ENCODE measurements at places on chromosomes 3 and 15.

GRCh38 chr3:33900440-33900808 is 102.0 kb downstream of the PDCD6IP start:
- no peak for DNase-seq

- no peak for DNase-seq
These were observed 10.7 kb upstream of the SIAH2 start for GRCh38 chr3:150773616-150774192.

- no peak for DNase-seq
These were observed 80.1 kb downstream of the SSR3 start for GRCh38 chr3:156474560-156475389.

- DNase-seq: no peak
These were observed 496.6 kb downstream of the FHIT start for GRCh38 chr3:60754617-60755016.

GRCh38 chr3:162015856-162016255 is 519.2 kb downstream of the OTOL1 start:
- no peak for DNase-seq

DNA sequence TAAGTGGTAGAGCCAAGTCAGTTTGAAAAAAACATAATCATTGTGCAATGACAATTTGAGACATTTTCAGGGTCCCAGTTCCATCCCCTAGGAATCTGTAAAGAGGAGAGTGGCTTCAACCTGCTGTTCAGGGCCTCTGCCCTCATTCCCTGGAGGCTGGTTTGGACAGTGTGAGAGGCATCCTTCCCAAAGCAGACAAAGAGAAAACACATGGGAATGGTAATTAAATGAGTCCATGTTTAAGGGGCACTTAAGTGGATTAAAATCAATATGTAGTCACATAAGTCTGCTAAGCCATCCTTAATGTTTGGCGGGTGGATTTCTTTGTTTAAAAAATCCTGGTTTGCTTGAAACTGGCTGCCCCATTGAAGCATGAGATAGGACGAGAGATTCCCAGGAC is 146.3 kb upstream of the CTDSPL start:
- DNase-seq: no peak

GRCh38 chr3:178193846-178194245 is 342.4 kb upstream of the KCNMB2 start:
- no peak for DNase-seq

DNA sequence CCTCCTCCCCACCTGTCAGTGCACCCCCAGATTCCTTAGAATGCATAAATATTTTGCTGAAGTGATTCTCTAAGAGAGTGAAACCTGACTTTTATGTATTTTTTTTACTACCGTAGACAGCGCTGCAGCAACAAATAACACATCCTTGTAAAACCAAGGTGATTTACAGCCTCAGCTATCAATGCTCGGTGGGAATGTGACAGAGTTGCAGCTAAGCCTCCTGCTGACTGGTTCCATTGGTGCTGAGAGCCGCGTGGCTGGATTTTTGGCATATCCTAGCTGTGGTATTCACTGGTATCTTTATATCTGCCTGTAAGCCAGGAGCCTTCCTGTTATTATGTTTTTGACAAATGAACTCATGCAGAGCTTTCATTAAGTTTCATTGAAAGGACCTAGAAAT is 11.0 kb downstream of the FGD5 start:
- no peak for DNase-seq

DNA sequence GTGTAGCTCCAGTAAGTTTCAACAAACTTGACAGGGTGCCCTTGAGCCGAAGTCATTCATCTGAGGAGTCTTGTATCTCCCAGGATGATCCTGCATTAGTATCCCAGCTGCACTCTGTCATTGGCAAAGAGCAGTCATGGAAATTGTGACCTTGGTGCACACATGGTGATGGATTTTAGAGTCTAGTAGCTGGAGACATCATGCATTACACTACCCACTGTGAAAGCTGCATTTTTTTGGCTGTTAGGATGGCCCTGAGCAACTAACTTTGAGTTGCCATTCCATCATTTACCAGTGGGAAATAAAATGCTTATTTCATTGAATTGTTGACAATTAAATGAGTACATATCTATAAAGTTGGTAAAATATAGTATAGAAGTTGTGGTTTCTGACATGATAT is 552.6 kb upstream of the CBLB start:
- no peak for DNase-seq

GRCh38 chr15:87919064-87919463 is 337.5 kb downstream of the NTRK3 start:
- no peak for DNase-seq

GRCh38 chr3:142946861-142947260 is 16.6 kb downstream of the PAQR9 start:
- no peak for DNase-seq

DNA sequence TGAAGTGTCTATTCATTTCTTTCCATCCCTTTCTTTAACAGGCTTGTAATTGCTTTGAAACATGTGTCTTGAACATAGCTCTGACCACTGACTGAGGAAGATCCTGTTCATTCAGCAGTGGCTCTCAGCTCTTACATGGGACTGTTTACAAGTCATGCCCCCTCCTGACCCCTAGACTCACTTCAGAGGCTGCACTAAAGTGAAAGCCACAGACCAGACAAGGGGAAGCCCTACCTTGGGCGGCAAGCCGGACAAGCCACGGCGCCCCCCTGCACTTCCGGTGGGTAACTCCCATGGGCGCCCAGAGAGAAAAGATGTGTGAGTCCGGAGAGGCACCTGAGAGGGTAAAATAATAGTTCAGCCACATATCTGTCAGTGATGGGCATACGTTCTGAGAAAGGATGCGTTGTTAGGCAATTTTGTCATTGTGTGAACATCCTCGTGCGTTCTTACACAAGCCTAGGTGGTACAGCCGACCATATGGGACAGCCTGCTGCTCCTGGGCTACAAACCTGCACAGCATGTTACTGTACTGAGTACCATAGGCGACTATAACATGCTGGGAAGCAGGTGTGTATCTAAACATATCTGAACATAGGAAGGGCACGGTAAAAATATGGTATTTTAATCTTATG is 116.2 kb downstream of the CHSY1 start:
- no peak for DNase-seq

GRCh38 chr15:89319678-89320077 is 14.9 kb downstream of the POLG start:
- no peak for DNase-seq

DNA sequence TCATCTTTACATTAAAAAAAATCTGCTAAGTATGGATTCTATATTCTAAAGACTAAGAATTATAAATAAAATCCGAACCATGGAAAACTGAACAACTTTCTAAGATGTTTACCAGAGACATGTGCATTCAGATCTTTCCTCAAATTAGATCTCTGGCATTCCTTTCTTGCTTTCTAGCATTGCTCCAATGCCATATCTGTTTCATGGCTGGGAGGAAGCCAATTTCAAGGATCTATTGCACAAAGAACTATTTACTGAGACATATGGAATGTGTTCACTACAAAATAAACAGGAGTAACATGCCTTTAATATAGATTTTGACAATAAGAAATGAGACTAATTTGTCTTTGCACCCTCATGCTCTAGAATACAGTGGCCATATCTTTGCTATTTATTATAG is 45.1 kb upstream of the NANOGP8 start:
- DNase-seq: no peak

GRCh38 chr3:50299929-50300680 is 900 bp upstream of the HYAL3 start:
- no peak for DNase-seq

- no peak for DNase-seq
These were observed 57.5 kb downstream of the NEO1 start for GRCh38 chr15:73109765-73110164.

- DNase-seq: no peak
These were observed 44.0 kb downstream of the SMAD3 start for GRCh38 chr15:67109141-67110034.

DNA sequence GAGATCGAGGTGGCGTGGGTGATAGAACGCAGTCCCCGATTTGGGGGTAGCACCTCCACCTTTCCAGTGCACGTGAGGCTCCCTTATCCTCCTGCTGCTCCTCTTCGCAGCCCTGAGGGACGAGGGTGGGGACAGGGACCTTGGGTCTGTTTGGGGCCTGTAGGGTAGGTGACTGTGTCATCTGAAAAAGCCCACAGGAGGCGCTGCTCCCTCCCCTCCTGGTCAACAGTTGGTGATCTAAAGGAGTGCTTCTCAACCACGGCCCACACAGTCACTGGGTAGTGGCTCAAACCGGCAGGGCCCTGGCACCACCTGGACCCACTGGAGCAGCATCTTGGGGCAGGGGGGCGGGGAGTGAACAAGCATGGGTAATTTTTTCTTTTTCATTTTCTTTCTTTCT is 7.1 kb downstream of the LRRK1 start:
- no peak for DNase-seq

- DNase-seq: no peak
These were observed 304.1 kb upstream of the MME start for GRCh38 chr3:154775821-154776548.

- no peak for DNase-seq
These were observed 1126.6 kb downstream of the NAALADL2 start for GRCh38 chr3:175985781-175986180.

GRCh38 chr3:120498556-120499346 is 48.0 kb upstream of the FSTL1 start:
- no peak for DNase-seq

DNA sequence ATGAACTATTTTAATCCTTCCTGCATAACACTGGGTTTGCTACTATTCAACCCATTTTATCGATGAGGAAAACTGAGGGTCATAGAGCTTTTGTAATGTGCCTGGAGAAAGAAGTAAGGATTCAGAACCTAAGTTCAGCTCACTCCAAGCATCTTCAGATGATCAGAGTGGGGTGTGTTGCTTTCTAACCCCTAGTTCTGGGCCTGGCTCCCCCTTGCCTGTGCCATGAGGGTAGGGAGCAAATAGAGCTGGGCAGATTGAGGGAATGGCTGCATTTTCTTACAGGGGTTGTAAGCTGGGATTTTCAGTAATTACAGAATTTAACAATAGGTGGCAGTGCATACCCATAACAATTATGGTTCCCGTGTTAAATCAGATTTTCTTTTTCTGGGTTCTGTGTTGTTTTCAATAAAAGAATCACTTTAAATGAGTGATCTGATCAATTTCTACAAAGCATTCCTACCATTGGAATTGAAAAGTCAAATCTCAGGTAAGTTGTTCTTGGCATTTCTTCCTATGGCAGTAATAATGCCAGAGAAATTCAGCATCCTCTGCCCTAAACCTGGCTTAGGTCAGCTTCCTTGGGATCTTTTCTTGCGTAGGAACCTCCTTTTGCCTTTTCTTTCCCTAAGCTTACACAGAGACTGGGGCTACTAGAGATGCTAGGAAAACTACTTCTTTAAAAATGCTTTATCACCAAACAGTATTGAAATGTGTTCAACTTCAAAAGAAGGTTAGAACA is 103.8 kb upstream of the IL12A start:
- DNase-seq: no peak

DNA sequence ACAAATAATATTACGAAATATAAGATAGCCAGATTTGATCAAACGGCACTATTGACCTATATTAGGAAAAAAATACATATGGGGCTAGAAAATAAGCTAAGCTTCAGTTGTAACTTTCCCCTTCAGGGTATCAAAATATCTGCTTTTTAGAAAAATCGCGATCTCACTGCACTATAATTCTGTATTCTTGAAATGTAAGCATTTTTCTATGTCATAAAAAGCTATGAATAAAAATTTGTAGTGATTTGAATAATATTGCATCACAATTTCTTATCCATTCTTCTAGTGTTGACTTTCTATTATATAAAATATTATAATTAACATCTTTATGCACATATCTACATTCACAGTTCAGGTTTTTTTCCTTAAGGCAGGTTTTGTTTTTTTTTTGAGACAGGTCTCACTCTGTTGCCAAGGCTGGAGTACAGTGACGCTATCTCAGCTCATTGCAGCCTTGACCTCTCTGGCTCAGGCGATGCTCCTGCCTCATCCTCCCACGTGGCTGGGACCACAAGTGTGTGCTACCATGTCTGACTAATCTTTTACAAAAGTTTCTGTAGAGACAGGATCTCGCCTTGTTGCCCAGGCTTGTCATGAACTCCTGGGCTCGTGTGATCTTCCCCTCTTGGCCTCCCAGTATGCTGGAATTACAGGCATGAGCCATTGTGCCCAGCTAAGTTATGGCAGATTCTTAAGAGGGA is 21.6 kb downstream of the EMC4 start:
- DNase-seq: no peak

GRCh38 chr15:79635149-79635771 is 203.1 kb downstream of the MINAR1 start:
- DNase-seq: no peak

Data from iPS DF 6.9 (cell line).